ENCODE measurements at places on chromosomes 2 and 18.

DNA sequence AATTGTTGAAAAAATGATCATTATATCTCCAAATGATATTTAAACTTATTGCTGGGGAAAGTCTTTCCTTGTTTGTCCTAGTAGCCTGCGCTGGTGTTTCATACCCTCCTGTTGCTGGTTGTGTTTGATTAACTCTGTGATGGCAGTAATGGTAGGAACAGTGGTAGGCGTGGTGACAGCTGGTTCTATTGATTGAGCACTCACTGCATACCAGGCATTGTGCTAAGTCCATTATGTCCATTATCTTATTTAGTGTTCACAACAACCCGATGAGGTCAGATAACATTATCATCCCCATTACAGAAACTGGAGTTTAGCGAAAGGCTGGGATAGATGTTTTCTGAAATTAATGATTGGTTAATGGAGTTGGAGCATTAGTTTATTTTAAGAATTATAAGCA, 77.8 kb upstream of the STON1 start:
- no peak for DNase-seq

- no peak for DNase-seq
Measured at GRCh38 chr2:85342156-85342555, 12.2 kb downstream of the RETSAT start.

DNA sequence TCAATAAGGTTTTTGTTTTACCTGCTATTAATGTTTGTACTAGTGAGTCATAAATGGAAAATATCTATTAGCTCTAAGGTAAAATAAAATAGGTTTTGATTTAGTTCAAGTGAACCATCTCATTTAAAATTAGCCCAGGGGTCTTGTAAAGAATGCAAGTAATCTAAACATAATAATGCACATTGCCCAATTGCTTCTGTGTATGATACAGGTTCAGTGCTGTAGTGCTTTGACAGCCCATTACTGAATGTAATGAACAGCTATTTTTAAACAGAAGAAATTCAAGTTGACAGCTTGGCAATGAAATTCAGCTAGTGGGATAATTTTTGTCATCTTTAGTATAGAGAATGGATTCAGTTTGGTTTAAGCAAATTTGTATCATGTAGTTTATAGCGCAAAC, 91.5 kb downstream of the CAMKMT start:
- no peak for DNase-seq

GRCh38 chr2:239803766-239804115, 221.4 kb downstream of the NDUFA10 start:
- DNase-seq, result no peak

- no peak for DNase-seq
Measured at GRCh38 chr18:31683968-31684278, 458 bp downstream of the B4GALT6 start.

Measured in MCF 10A (cell line).